Ovary (tissue), 10 donors: ENCODE measurements at places on chromosomes 4 and X. TPM values are rescaled to one million over a fixed set of nuclear protein-coding genes. Genes with fewer than 3 reads are reported as not detected.

DNA sequence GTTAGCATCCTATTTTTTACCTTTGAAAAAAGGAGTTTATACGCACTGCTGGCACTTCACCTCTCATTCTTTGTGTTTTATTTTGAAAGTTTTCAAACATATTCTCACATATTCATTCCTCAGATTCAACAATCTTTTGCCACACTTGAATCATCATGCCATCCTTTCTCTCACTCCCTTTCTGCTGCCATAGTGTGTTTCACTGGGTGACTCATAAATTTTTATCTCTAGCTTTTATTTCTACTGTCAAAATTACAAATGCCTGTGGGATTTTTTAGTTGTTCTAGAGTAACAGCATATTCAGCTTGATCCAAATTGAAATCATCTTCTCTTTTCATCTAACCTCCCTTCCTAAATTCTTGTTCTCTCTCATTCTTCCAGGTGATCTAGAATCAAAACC is 28.0 kb downstream of the MFSD8 start:
- no peak overlapping the region for H3K4me3 ChIP-seq
- H3K27me3 ChIP-seq = no peaks in the 10 kb centered on the region
- DNase-seq = no peak
- H3K36me3 ChIP-seq = no peaks in the 10 kb centered on the region
- no peak overlapping the region for H3K27ac ChIP-seq

- H3K27me3 ChIP-seq = no peaks in the 10 kb centered on the region
- H3K27ac ChIP-seq = no peak overlapping the region
- no peaks in the 10 kb centered on the region for H3K36me3 ChIP-seq
- H3K4me1 ChIP-seq = no peaks in the 10 kb centered on the region
- DNase-seq = no peak
- no peak overlapping the region for H3K4me3 ChIP-seq
Measured at GRCh38 chr4:94256144-94256783, 48.6 kb downstream of the SMARCAD1 start.

DNA sequence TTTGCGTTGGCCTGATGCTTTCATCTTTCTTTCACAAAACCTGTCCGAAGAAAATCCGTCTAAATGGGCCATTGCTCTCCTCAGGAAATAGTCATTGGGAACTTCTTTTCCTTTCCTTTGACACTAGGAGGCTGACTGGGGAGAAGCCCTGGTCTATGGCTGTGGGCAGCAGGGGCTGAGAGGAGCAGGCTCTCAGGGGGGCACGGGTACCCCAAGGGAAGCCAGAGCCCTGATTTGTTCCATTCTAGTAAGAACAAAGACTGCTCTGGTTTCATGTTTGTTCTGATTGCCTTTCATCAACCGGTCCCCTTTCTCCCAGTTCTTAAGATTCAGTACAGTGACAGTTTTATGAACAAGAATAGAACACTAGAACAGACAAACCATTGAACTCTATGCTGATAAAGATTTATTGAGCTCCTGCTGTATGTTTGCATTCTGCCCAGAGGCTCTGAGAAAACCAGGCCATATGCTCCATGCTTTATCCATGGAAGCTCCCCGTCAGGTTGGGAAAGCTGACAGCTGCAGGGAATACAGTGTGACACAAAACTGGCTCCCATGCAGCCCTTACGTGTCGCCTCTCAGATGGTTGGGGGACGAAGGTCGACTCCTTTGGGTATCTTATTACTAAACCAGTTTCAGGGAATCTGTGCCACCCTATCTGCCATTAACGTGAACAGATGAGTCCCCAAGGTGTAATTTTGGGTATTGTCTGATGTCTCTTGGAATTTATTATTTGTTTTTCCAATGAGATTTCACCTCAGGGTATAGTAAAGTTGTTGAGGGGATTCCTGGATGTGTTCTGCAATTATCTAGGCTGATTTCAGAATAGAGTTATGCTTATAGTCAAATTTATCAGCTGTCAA is 72.4 kb upstream of the MSANTD1 start:
- no peak for DNase-seq
- no peaks in the 10 kb centered on the region for H3K36me3 ChIP-seq
- no peak overlapping the region for H3K4me3 ChIP-seq
- H3K27ac ChIP-seq = no peak overlapping the region
- H3K4me1 ChIP-seq = no peaks in the 10 kb centered on the region

GRCh38 chr4:25818876-25819275 is 43.9 kb downstream of the SEL1L3 start:
- H3K4me1 ChIP-seq = peaks cover 2% of the 10 kb centered on the region
- H3K36me3 ChIP-seq = no peaks in the 10 kb centered on the region
- no peaks in the 10 kb centered on the region for H3K27me3 ChIP-seq
- no peak overlapping the region for H3K27ac ChIP-seq
- DNase-seq = no peak

DNA sequence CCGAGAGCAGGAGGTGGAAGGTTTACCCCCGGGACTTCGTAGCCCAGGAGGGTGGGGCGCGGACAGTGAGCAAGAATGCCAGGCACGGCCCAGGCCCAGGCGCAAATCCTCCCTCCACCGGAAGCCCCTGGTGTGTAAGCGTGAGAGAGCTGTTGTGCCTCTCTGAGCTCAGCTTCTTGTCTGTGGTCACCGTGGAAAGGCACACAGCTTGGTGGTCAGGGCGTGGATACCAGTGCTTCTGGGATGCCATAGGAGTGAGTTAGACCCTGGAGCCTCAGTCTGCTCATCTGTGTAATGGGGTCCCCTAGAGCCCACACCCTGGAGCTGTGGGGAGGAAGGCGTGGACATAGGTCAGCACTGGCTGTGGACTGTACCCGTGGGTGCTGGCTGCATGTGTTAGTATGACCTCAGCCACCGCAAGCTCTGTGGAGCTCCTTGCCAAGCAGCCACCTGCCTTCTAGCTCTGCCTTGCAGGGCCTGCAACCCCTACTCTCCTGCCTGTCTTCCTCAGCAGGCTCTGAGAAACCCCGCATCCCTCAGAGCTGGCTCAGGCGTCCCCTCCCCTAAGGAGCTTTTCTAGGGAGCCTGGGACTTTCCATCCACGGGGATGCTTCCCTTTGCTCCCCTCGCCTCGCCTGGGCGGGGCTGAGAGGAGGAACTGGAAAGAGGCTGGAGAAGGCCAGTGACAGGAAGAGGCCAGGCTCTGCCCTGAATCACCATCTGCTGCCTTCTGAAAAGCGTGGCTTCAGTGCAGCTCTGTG is 28.0 kb upstream of the AFAP1 start:
- H3K36me3 ChIP-seq = no peaks in the 10 kb centered on the region
- H3K4me3 ChIP-seq = no peak overlapping the region
- H3K4me1 ChIP-seq = peaks cover 10% of the 10 kb centered on the region
- no peaks in the 10 kb centered on the region for H3K27me3 ChIP-seq
- no peak overlapping the region for H3K27ac ChIP-seq

GRCh38 chr4:38154252-38154651 is 194.1 kb downstream of the PTTG2 start:
- H3K4me1 ChIP-seq = peaks cover 1% of the 10 kb centered on the region
- H3K36me3 ChIP-seq = no peaks in the 10 kb centered on the region
- DNase-seq = no peak
- H3K4me3 ChIP-seq = no peak overlapping the region

The CENPVL2 gene
- total RNA-seq = not detected
